ENCODE measurements at places on chromosomes 3 and 15. TPM values are rescaled to one million over a fixed set of nuclear protein-coding genes. Genes with fewer than 3 reads are reported as not detected.

GRCh38 chr3:24548278-24548677 lies 53.6 kb upstream of the THRB start:
- no peak overlapping the region for H3K27ac ChIP-seq
- H3K4me3 ChIP-seq: no peak overlapping the region
- no peaks in the 10 kb centered on the region for H3K4me1 ChIP-seq

- H3K36me3 ChIP-seq: no peaks in the 10 kb centered on the region
- no peak for DNase-seq
- H3K27ac ChIP-seq: no peak overlapping the region
- no peak overlapping the region for H3K4me3 ChIP-seq
- peaks cover 50% of the 10 kb centered on the region for H3K27me3 ChIP-seq
- H3K4me1 ChIP-seq: peaks cover 11% of the 10 kb centered on the region
Measured at GRCh38 chr15:45373976-45374375, 4.4 kb downstream of the GATM start.

RLBP1 gene
- total RNA-seq: under 0.01 TPM

ETV5 gene
- 42.3 TPM for total RNA-seq

GRCh38 chr3:89246326-89246725 lies 138.9 kb downstream of the EPHA3 start:
- no peak for DNase-seq
- no peaks in the 10 kb centered on the region for H3K4me1 ChIP-seq
- no peak overlapping the region for H3K27ac ChIP-seq

- peaks cover under 1% of the 10 kb centered on the region for H3K4me1 ChIP-seq
- H3K4me3 ChIP-seq: no peak overlapping the region
- H3K36me3 ChIP-seq: no peaks in the 10 kb centered on the region
- peaks cover 14% of the 10 kb centered on the region for H3K27me3 ChIP-seq
Measured at GRCh38 chr3:194194051-194194756, 58.3 kb downstream of the HES1 start.

DNA sequence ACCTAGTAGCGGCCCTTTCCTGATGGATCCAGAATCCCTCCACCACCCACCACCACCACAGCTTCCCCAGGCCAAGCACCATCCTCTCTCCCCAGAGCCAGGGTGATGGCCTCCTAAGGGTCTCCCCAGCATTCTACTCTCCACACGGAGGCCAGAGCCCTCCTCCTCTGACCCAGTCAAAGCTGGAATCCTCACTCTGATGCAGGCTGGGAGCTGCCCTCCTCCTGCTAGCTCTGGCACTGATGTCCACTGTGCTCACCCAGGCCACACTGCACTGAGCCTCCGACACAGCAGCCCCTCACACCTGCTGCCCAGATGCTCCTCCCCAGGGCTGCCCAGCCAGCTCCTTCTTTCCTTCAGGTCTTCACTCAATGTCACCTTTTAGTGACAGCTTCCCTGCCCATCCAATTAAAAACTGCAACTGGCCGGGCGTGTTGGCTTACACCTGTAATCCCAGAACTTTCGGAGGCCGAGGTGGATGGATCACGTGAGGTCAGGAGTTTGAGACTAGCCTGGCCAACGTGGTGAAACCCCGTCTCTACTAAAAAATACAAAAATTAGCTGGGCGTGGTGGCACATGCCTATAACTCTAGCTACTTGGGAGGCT lies 21.0 kb downstream of the XXYLT1 start:
- DNase-seq: no peak
- no peaks in the 10 kb centered on the region for H3K36me3 ChIP-seq
- no peak overlapping the region for H3K4me3 ChIP-seq
- no peaks in the 10 kb centered on the region for H3K27me3 ChIP-seq
- no peak overlapping the region for H3K27ac ChIP-seq
- peaks cover 14% of the 10 kb centered on the region for H3K4me1 ChIP-seq

FYTTD1 gene
- total RNA-seq: 41.3 TPM

DNA sequence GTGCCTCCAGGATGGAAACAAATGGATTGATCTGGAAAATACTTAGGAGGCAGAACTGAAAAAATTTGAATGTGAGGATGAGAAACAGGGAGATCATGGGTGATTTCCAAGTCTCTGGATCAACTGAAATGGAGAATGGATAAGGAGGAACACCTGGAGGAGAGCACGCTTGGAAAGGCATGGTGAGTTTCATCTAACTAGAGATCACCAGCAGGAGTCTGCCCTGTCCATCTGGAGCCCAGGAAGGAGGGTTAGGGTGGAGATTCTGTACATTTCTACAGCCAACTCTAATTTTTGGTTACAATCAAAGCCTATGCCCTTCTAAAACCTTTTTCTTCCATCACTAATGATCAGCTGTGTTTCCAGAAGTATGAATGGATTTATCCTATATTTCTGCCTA lies 995.9 kb upstream of the CFAP20DC start:
- no peak overlapping the region for H3K27ac ChIP-seq
- DNase-seq: no peak
- no peak overlapping the region for H3K4me3 ChIP-seq
- no peaks in the 10 kb centered on the region for H3K4me1 ChIP-seq
- no peaks in the 10 kb centered on the region for H3K27me3 ChIP-seq

DNA sequence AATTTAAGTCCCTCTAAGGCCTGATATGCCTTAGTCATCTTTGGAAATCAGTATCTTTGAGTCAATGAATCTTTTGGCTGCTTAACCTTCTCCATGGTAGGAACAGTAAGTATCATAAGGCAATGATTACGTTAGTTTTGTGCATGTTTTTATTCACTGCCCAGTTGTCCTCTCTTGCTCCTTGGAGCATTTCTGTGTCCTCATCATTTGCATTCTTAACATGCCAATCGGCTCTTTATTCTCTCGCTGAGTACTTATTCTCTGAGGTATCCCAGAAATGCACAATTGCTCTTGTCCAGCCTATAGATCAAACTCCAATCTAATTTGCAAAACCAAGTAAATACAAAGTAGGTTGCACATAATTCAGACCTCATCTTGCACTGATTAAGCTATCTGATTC lies 405.0 kb upstream of the IL12A start:
- H3K4me1 ChIP-seq: peaks cover 3% of the 10 kb centered on the region
- DNase-seq: no peak
- no peak overlapping the region for H3K4me3 ChIP-seq
- H3K27ac ChIP-seq: no peak overlapping the region

NTRK3 gene
- total RNA-seq: 0.72 TPM

DNA sequence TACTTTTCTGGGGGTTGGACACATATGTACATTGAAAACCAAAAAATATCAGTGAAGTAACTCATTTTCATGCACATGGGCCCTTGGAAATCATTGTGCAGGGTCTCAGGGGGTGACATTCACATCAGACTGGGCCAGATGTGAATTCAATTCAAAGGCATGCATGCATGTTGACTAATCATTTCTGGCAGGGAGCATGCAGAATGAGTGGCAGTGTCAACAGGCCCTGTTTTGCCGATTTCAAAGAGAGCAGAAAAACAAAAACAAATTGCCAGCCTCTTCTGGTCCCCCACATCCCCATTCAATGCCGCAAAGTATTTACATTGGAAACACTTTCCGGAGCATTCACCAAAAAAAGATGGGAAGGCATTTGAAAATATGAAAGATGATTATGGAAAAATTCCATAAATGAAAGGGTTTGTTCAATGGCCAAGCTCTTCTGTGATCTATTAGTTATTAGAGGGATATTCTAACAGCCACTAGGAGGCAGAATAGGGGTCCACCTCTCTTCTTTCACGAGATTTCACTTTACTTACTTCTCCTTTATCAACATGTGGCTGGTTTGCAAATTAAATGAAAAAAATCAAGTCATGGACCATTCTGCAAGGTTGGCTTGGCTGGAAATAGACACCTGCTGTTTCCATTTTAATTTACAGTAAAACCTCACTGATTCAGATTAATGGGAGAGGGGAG lies 119.9 kb upstream of the FEZF2 start:
- no peak overlapping the region for H3K27ac ChIP-seq
- H3K4me3 ChIP-seq: no peak overlapping the region
- H3K4me1 ChIP-seq: no peaks in the 10 kb centered on the region

GRCh38 chr3:171765511-171765887 lies 44.8 kb downstream of the PLD1 start:
- H3K36me3 ChIP-seq: no peaks in the 10 kb centered on the region
- H3K27ac ChIP-seq: no peak overlapping the region
- no peaks in the 10 kb centered on the region for H3K27me3 ChIP-seq
- DNase-seq: no peak
- peaks cover 2% of the 10 kb centered on the region for H3K4me1 ChIP-seq

DNA sequence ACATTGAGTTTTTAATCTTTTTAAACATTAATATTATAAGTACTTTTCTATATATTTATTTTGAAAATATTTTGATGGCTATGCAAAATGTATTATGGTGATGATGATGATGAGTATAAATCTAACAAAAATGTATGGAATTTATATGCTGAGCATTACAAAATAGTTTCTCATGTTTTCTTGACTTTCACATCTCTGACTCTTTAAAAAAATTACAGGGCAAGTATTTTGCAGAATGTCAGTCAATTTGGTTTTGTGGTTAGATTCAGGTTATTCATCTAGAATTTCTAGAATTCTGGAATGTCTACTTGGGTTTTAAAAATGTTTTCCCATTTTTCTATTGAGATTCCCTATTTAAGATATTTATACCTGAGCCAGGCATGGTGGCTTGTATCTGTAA lies 41.7 kb upstream of the ANP32A start:
- no peaks in the 10 kb centered on the region for H3K36me3 ChIP-seq
- no peak overlapping the region for H3K27ac ChIP-seq
- peaks cover 18% of the 10 kb centered on the region for H3K27me3 ChIP-seq
- H3K4me3 ChIP-seq: no peak overlapping the region
- no peaks in the 10 kb centered on the region for H3K4me1 ChIP-seq

- H3K4me1 ChIP-seq: no peaks in the 10 kb centered on the region
- H3K4me3 ChIP-seq: no peak overlapping the region
- H3K27ac ChIP-seq: no peak overlapping the region
- H3K27me3 ChIP-seq: no peaks in the 10 kb centered on the region
- no peaks in the 10 kb centered on the region for H3K36me3 ChIP-seq
- no peak for DNase-seq
Measured at GRCh38 chr3:130490241-130490640, 26.7 kb upstream of the COL6A6 start.
